ENCODE measurements at places on chromosomes 1 and 21. TPM values are rescaled to one million over a fixed set of nuclear protein-coding genes. Genes with fewer than 3 reads are reported as not detected.

GRCh38 chr21:19463966-19464365 lies 1060.4 kb upstream of the TMPRSS15 start:
- DNase-seq: no peak

DNA sequence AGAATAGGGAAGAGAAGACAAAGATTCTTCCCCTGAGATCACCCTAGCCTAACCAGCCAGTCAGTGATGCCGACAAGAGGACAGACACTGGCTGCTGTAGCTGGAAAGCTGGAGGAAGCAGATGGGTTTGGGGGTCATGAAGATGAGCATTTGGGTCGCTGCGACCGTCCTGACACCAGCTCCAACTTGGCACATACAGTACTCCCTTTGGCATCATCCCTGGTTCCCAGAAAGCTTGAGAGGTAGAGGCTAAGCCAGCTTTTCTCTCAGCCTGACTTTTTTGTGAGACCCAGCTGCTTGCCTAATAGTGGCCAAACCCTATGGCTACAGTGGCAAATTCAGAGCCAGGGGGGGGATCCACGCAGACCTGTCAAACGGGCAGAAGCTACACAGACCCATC lies 43.0 kb upstream of the IKBKE start:
- DNase-seq: no peak

- no peak for DNase-seq
Observed at GRCh38 chr1:59505596-59506028, 208.7 kb downstream of the FGGY start.

The CHD1L gene
- 35.5 TPM for polyA plus RNA-seq

DNA sequence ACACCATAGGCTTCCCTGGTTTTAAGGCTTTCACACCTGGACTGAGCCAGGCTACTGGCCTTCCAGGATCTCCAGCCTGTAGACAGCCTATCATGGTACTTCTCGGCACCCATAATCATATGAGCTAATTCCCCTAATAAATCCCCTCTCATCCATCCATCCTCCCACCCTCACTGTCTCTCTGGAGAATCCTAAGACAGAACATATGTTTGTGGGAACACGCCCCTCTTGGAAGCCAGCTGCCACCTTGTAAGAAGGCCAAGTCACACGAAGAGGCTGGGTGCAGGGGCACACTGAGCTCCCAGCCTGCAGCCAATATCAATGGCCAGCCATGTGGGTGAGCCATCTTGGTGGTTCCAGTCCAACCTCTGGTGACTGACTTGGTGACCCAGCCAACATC lies 7.4 kb downstream of the CLCC1 start:
- DNase-seq: no peak

The SLC30A10 gene
- not detected for polyA plus RNA-seq

GRCh38 chr1:69569576-69570328 lies 2.0 kb downstream of the LRRC7 start:
- DNase-seq: no peak

GRCh38 chr1:202972046-202972445 lies 5.0 kb upstream of the CYB5R1 start:
- DNase-seq: no peak

- DNase-seq: no peak
Observed at GRCh38 chr1:11550664-11551283, 71.8 kb downstream of the DISP3 start.

The TMEM200B gene
- not detected for polyA plus RNA-seq

DNA sequence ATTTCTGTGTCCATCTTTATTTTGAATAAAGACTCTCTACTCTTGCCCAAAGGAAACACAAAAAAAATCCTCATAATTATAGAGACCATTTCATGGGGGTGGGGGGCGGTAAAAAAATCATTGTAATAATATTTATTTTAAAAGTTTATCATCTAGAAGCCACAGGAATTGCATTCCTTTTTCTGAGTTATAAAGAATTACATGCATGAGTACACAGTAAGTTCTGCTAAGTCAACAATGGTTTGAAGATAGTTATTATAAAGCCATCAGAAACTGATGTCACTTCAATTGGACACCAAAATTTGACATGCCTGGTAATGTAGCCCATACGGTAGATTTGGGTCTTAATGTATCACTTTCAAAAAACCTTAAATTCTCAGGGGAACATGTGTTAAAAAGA lies 478.1 kb upstream of the NR5A2 start:
- no peak for DNase-seq
